ENCODE measurements at places on chromosomes 6 and 20. TPM values are rescaled to one million over a fixed set of nuclear protein-coding genes. Genes with fewer than 3 reads are reported as not detected.

SLC32A1 gene
- total RNA-seq: not detected

PLCB4 gene
- 16.4 TPM for total RNA-seq

ZSCAN26 gene
- total RNA-seq: 20.5 TPM

PLG gene
- not detected for total RNA-seq

KHDC1L gene
- total RNA-seq: not detected

GDAP1L1 gene
- total RNA-seq: not detected

LKAAEAR1 gene
- total RNA-seq: not detected

VWA7 gene
- total RNA-seq: 2.3 TPM

WFDC10A gene
- not detected for total RNA-seq

MAS1 gene
- not detected for total RNA-seq

MYLK4 gene
- total RNA-seq: 14.9 TPM

HLA-DRA gene
- total RNA-seq: 43.7 TPM

GNRH2 gene
- not detected for total RNA-seq

ZKSCAN3 gene
- 9.8 TPM for total RNA-seq

LGSN gene
- total RNA-seq: not detected

ITPR3 gene
- 21.6 TPM for total RNA-seq

KCNS1 gene
- 1.1 TPM for total RNA-seq

TEAD3 gene
- total RNA-seq: 19.4 TPM

IPCEF1 gene
- 1.0 TPM for total RNA-seq

RAD21L1 gene
- not detected for total RNA-seq
